ENCODE measurements at places on chromosomes 7 and 10.

- no peak for DNase-seq
Measured at GRCh38 chr7:11171569-11172192, 198.0 kb downstream of the PHF14 start.

DNA sequence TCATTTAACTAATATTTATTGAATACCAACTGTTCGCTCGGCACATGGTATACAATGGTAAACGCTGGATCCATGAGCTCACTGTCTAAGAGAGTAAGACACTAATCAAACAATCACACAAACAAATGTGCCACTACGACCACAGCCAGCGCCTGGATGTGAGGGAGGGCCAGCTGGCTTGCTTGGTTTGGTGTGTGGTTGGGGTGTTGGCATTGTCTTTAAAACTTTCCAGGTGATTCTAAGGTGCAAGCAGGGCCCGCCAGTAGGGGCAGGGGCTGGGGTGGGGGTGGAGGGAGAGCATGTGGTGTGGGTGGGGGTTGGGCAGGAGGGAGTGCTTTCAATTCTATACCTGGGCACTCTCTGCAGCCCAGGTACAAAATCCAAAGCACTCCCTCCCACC lies 31.6 kb downstream of the ADRA2A start:
- DNase-seq = no peak

DNA sequence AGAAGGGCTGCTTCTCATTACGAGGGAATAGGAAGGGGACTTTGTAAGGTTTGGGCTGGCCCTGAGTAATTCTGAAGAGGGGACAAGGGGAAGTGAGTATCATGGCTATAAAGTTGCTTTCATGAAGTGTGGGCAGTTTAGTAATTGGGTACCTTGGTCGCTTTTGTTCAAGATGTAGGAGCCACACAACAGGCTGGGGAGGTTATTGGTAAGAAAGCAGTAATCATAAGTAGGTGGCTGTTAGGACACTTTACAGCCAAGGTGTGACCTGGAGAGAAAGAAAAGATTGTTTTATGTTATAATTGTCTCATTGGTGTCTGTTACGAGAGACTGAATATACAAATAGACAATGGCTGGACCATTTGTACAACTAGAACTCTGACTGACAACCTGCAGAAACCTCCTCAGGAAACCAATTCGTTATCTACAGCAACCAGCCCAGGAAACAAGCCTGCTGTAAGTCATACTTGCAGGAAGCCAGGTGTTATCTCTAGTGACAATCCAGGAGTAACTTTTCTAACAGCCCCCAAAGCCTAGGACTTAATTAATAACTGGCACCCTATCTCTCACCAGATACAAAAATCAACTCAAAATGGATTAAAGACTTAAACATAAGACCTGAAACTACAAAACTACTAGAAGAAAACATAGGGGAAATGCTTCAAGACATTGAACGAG lies 5.0 kb upstream of the CCM2 start:
- DNase-seq = no peak

GRCh38 chr7:128692623-128693270 lies 20.7 kb downstream of the GARIN1A start:
- no peak for DNase-seq

DNA sequence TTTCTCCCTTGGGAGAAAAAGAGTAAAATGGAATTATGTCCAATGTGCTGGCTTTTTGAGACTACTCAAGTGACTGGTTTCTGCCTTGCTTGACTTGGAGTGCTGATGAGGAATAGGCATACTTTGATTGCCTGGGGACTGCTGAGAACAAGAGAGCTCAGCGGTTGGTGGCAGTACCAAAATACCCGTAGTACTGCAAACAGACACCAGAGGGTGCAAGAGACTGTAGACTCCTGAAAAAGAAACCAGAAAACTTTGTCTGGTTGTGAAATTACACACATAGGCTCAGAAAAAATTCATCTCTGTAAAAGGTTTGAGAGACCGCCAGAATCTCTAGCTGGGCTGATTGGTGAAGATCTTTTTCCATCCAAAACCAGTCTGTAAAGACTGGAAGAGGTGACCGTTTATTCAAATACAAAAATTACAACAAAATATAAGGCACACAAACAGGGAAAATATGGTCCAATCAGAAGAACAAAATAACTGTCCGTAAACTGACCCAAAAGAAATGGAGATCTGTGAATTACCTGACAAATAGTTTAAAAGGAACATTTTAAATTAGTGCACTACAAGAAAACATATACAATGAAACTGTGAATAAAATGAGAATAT lies 18.5 kb downstream of the BICC1 start:
- no peak for DNase-seq

DNA sequence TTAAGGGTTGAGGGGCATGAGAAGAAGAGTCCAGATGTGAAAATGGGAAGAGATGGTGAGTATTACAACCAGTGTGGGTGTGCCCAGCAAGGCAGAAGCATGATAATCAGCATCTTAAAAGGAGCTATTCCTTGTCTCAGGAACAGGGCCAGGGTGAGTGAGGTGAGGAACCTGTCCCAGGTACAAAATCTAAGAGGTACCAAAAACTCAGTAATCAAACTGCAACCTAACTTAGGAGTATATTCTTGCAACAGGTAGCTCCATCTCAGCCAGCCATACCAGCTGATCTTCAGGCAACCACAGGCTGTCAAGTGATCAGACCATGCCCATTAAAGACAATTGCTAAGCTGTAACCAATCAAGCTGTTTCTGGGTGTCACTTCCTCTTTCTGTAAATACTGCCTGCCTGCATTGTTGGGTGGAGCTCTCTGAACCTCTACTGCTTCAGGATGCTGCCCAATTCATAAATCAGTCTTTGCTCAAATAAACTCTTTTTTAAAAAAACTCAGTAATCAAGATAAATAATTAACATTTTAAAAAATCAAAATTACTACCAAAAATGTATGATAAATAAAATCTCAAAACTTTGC lies 7.4 kb downstream of the KEL start:
- DNase-seq = no peak

DNA sequence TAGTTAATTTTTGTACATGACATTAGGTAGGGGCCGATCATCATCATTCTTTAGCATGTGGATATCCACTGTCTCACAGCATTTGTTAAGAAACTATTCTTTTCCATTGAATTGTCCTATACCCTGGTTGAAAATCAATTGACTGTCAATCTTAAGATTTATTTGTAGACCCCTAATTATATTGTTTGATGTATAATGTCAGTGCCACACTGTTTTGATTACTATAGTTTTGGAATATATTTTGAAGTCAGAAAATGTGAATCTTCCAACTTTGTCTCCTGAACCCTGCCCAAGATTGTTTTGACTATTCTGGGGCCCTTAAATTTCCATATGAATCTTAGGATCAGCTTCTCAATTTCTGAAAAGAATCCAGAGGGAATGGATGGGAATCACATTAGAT lies 6.6 kb upstream of the LMTK2 start:
- no peak for DNase-seq

DNA sequence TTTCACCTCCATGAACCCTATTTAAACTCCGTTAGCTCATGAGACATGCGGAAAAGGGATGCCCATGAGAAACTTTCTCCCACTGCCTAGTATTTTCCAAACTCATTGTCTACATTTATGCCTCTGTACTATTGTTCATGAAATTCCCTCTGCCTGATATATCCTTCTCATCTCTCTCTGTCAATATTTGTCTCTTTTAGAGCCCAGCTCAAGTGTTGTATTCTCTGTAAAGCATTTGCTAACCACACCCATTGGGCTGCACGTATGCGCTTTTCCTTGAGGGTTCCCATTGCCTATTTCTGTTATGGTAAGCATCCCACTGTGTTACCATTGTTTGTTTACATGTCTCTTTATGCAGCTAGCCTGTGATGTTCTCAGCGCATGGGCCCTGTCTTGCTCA lies 211.4 kb downstream of the MDFIC start:
- no peak for DNase-seq

DNA sequence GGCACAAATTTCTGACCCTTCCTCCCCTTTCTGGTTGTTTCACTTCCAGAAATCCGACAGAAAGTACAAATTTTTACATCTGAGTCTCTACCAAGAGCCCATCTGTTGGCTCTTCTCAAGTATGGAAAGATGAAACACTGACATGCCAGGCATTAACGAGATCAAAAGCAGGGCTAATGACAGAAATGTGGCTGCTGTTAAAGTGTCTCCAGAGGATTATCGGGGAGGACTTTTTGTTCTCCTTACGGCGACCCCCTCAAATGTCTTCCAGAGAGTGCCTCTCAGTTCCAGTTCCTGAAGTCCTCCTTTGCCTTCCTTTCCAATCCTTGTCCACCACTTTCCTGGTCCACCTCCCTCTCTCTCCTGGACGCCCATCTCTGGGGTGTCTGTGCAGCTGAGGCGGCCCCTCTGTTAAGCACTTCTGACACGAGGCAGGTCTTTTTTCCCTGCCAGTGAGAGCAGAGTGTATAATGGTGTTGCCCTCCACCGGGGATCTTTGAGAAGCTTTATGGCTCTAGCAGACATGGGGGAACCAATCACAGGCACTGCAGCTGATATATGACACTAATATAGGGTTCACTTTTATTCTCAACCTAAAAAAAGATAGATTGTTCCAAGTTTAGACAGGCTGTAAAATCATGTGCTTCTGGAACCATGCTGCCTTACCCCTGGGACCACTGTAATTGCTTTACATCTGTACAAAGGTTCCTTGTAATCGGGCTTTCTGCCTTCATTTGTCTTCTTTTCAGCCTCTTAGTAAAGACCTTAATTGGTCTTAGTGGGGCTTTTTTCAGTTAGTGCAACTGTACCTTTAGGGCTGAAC lies 757.1 kb downstream of the AUTS2 start:
- no peak for DNase-seq

GRCh38 chr10:123604506-123604905 lies 61.6 kb upstream of the GPR26 start:
- no peak for DNase-seq

- no peak for DNase-seq
Measured at GRCh38 chr10:51651063-51651462, 48.3 kb downstream of the CSTF2T start.

DNA sequence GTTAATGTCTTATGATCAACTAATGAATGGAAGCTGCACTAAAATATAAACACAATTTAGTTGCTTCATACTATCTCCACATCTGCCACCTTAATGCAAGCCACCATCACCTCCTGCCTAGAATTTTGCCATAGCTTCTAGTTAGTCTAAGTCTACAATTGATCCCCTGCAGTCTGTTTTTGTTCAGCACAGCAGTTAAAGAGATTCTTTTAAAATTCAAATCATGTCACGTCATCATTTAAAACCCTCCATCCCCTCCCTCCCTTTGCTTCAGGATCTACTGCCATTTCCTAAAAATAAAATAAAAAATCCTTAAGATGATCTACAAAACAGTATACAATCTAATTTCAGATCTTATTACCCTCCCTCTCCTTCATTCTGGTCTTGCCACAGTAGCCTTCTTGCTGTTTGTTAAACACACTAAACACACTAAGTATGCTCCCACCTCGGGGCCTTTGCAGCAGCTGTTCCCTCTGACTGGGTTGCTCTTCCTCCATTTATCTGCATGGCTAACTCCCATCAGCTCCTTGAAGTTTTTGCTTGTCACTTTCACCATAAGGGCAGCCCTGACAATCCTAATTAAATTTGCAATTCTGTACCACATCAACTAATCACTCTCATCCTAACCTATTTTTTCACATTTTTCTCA lies 97.0 kb upstream of the FOXP2 start:
- DNase-seq = no peak

DNA sequence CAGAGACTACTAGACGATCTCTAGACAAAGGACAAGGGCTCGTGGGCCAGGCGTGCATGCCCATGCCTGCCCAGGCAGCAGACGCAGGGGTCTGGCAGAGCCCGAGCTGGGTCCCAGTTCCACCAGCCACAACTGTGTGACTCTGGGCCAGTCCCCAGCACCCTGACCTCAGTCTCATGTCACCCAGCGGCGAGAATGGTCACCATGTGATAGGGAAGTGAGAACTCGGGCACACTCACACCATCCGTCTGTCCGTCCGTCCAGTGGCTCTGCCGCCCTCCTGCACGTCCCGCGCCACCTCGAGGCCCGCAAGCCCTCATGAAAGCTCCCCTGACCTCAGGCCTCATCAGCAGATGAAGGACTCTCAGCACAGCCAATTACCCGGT lies 280.0 kb downstream of the ELFN1 start:
- DNase-seq = no peak

DNA sequence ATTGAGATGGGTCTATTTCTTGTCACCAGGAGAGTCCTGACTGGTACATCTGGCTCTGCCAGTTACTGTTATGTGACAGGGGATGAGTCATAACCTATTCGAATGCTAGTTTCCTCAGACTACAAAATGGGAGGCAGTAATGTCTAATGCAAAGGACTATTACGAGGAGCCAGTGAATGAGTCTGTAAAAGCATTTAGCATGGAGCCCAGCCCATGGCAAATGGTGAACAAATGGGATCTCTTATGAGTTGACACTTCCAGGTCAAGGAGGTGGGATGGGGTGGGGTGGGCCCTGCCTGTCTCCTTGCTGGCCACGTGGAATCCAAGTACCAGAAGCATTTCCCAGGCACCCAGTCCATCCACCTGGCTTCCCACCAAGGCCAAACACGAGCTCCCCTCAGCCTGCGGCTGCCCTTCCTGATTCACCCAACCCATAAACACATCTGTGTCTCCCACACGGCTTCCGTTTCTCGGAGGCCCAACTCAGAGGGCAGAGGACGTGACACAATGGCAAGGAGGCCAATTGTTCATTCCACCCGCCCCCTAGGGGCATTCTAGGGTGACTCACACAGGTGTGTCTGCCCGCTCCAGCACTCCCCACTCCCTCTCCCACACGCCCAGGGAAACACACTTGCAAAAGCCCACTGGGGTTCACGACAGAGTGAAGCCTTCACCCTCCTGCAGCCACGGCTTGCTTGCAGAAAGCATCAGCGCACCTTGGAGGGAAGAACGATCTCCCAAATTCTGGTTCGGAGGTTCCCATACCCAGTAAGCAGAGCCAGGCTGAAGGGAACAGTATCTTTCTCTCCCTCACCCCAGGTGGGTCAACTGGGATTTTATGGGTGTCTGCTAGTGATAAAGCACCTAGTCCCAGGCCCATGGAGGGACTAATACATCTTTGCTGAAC lies 109.8 kb downstream of the SH3PXD2A start:
- DNase-seq = peak; percentile 34

DNA sequence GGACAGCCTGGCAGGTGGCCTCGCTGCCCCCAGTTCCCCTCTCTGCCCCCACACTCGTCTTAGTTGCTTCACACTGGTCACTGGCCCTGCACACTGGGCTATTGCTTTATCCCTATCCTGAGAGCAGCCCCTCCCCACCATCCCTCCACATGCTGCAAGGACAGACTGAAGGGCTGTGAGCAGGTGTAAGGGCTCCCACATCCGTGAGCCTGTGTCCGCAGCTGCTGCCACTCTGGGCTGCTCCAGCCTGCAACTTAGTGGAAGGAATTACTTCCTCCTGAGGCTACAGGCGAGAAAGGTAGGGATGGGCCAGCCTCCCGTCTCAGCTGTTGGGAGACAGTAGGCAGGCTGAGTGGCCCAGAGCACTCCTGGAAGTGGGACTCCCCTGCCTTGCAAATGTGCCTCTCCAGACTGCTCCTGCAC lies 3.8 kb downstream of the RARRES2 start:
- DNase-seq = no peak
